ENCODE measurements at places on chromosomes 5 and 9.

- no peak for DNase-seq
Observed at GRCh38 chr5:123515904-123516303, 3.9 kb downstream of the CSNK1G3 start.

DNA sequence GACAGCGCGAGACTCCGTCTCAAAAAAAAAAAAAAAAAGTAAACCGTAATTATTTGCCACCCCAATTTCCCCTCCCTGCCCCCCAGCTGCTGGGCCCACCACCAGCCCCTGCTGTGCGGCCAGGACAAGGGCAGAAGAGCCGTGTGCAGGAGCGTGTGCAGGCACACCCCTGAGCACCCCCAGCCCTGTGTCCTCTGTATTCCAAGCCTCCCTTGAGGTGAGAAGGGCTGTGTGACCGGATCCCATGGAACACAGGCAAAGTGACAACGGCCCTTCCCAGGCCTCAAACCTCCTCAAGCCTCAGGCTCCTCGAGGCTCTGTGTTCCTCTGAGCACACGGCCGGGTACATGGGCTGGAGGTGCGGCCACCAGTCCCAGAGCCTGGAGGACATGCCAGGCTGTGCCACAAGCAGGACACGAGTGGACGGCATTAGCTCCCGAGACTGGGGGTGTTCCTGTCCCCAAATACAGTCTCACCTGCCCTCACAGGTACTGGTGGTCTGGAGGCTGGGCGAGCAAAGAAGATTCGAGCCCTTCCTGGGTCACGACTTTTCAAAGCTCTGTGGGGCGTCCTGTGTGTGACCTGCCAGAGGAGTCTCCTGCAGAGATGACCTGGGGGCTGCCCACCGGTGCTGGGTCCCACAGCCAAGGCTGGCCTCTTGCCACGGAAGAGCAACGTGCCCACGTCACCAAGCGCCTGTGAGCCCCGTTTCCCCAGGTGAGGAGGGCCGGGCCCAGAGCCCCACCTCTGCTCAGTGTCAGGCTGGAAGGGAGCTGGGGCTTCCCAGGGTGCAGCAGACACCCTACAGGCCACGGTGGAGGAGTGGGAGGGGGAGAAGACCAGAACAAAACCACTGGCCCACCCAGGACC lies 47.1 kb upstream of the SIMC1 start:
- DNase-seq, result no peak

- DNase-seq, result no peak
Observed at GRCh38 chr5:72183101-72183520, 75.8 kb downstream of the MAP1B start.

DNA sequence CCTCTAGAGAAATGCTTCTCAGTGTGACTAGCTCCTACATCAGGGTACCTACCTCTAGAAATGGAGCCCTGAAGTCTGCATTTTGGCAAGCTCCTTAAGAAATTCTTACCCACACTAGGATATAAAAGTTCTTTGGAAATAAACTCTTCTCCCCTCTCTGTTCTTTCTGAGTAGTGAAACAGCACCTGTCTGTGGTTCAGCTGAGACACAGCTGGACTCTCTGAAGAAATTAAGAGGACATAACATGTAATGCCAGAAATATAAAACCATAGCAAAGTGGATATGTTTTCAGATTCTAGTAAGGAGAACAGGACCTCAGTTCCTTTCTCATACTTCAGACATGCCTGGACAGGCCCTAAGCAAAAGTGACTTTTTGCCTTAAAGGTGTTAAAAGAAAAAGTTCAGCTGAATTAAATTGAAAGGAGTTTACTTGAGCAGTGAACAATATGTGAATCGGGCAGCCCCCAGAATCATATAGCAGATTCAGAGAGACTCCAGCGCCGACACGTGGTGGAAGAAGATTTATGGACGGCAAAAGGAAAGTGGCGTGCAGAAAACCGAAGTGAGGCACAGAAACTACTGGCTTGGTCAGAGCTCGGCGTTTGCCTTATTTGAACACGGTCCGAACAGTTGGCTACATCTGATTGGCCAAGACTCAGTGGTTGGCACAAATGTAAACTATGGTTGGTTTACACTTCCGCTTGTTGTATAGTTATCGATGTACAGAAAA lies 64.5 kb downstream of the PRKACG start:
- DNase-seq, result no peak

DNA sequence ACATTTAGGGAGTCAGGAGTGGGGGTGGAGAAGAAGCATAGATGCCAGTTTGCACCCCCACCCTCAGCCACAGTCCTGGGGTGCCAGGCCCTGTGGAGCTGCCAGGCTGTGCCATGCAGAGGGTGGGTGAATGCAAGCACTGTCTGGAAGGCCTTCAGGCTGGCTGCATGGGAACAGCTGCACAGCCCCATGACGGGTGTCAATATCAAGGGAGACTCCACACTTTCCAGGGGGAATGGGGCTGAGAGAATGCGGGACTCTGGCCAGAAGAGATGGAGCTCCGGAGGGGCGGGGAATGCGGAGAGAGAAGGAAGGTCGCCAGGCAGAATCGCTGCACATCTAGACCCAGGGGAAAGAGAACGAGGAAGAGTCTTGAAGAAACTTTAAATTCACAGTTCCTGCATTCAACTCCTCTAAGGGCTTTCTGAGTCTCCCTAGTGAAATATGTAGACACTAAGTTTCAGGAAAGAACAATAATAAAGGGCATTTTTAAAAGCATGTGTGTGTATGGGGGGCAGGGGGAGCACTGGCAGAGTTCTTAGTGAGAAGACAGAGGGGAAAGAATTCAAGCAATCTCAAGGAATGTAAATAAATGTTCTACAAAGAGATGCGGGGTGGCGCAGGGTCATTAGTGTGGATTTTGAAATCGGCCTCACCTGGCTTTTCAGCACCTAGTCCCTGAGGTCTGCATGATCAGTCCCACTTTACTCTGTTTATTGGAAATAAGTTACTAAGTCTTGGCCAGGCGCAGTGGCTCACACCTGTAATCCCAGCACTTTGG lies 59.1 kb downstream of the BOD1 start:
- no peak for DNase-seq

- no peak for DNase-seq
Observed at GRCh38 chr5:126778675-126779403, 1.9 kb downstream of the LMNB1 start.

DNA sequence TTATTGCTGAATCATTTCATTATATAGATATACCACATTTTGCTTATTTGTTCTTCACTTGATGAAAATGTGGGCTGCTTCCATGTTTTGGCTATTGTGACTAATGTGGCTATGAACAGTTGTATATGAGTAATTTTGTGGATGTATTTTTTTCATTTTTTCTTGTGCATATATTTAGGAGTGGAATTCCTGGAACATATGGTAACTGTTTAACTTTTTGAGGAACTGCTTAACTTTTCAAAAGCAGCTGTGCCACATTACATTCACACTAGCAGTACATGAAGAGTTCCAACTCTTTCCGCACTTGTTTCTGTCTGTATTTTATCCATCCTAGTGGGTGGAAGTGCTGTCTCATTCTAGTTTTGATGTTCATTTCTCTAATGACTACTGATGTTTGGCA lies 67.8 kb downstream of the JAK2 start:
- DNase-seq, result no peak

DNA sequence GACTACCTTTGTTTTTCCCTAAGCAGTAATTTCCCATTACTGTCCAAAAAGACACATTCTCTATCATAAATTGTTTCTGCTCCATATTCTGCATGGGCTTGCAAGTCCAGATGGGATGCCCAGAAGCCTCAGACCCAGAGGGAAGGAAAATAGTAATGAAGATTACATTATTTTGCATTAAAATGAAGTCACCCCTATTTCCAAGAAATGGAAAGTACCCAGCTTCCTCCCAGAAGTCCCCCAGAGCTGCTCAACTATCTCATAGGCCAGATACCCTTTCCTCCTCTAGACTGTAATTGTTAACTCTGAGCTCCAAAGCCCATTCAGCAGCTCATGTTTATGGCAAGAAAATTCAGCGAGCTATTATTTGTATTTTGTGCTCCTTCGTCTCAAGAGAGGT lies 159.5 kb downstream of the GLIS3 start:
- no peak for DNase-seq

DNA sequence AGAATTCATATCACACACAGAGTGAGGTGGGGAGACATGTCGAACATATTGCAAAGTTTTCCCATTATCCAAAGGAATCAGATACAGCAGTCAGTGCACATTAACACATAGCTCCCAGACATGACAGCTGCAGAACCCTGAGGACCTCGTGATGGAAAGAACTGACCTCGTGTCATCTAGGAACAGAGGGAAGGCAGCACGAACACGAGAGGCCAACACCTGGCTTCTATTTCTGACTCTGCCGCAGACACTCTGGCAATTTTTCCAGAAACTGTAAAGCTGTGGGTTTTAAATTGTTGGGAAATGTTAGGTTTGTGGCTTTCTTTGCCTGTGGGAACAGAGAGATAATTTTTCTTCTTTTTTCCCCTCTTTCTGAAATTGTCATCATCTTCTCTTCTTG lies 315.0 kb upstream of the PIK3R1 start:
- no peak for DNase-seq

- DNase-seq, result no peak
Observed at GRCh38 chr5:25025831-25026230, 381.1 kb upstream of the CDH10 start.

GRCh38 chr9:71604197-71605063 lies 163.9 kb downstream of the CEMIP2 start:
- DNase-seq, result peak; percentile 74

- no peak for DNase-seq
Observed at GRCh38 chr9:17958363-17958762, 379.5 kb downstream of the SH3GL2 start.

- DNase-seq, result peak; percentile 49
Observed at GRCh38 chr9:122464633-122465567, 12.8 kb downstream of the OR1J1 start.

DNA sequence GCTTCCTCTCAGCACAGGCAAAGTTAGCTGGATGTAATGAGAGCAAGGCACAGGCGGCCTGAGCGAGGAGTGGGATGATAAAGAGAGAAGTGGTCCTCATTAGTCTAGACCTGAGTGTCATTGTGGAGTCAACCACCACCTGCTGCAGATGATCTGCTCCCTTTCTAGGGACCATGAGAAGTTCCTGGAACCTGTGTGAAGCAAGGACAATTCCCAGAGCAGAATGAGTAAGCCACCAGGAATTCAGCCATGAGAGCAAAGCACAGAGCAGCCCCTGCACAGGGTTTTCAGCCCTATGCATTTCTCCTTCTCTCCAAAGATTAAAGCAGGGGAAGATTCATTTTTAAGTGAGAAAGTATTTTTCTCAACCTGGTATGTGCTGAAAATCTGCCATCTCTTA lies 146.8 kb upstream of the SPEF2 start:
- DNase-seq, result no peak

DNA sequence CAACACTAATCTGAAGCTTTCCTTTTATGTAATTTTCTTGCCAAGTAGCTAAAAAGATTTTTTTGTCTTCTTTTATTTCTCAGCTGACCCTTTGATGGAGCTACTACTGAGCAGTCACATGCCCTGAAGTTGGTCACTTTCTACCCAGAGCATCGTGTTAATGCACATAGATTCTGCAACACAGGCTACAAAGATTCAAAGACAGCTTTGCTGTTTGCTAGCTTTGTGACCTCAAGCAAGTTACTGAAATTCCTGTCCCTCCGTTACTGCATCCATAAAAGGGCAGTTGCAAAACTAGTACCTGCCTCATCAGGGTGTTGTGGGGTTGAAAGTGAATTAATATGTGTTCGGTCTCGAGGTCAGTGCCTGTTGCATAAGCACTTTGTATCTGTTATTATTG lies 179.9 kb downstream of the GAS1 start:
- no peak for DNase-seq

- DNase-seq, result no peak
Observed at GRCh38 chr9:35619800-35620158, 1.6 kb upstream of the CD72 start.

- DNase-seq, result no peak
Observed at GRCh38 chr5:150372639-150373038, 15.1 kb downstream of the TCOF1 start.

GRCh38 chr9:113563826-113564497 lies 100.4 kb downstream of the RGS3 start:
- DNase-seq, result no peak

GRCh38 chr5:174852143-174852542 lies 127.8 kb downstream of the MSX2 start:
- DNase-seq, result no peak

DNA sequence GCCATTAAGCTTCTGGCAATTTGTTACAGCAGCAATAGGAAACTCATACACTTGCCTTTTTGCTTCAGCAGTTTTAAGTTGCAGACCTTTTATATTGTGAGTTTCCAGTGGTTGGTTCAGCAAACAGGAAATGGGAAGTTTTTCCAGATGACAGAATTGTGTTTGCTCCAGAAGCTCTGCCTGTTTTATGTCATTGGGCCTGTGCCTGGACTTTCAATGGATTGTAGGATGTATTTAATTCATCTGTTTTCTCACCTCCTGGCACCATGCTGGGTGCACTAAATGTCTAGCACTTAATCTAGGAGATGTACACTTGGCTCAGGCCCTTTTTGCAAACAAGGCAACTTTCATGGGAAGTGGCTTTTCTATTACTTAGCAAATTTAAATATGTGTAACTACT lies 100.4 kb upstream of the CLINT1 start:
- no peak for DNase-seq

DNA sequence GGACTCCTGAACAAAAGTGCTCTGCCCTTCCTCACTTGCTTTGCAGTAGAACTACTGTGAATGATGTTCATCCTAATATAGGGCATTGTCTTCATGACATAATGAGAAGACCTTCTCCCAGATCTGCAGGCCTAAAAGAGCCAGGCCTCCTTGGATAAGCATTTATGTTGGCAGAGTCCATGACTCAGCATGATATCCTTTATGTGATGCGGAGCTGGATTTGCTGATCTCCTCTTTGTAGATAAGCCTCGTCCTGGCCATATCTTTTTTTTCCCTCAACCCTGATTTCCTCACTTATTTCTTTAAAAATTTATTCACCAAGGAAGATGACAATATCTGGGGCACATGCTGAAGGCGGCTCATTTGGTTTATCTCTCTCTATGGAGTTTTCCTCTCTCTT lies 62.4 kb upstream of the TAS2R1 start:
- DNase-seq, result no peak

DNA sequence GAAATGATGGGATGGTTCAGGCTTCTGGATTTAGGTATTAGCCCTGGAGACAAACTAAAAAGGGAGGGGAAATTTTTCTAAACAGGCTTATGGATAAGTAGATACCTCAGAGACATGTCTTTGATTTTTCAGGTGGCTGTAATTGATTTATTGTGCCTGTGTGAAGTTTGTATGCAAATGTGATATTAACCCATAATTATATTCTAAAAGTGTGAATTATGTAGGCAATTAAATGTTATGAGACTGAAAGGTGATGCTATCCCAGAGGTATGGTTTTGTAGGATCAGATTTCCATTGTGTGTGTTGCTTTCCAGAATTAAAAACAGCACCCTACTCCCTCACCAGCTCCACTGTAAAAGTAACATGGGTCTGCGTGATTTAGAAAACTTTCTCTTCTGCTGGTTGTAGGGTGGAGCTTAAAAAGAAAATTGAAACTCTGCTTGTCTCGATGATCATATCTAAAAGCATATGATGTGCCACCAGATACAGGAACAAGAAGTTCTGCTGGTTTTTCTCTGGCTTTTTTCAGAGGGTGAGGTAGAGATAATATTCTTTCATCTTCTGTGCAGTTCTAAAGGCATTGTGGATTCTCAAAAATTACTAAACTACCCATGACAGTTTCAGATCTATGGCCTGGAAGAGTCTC lies 71.8 kb upstream of the TAF11L2 start:
- no peak for DNase-seq

GRCh38 chr5:124630767-124631704 lies 115.4 kb downstream of the ZNF608 start:
- DNase-seq, result no peak

- no peak for DNase-seq
Observed at GRCh38 chr9:38024036-38024681, 44.9 kb downstream of the SHB start.
